ENCODE measurements at places on chromosomes 1 and 21.

- DNase-seq = no peak
Observed at GRCh38 chr1:20480951-20481617, 4.9 kb downstream of the CAMK2N1 start.

DNA sequence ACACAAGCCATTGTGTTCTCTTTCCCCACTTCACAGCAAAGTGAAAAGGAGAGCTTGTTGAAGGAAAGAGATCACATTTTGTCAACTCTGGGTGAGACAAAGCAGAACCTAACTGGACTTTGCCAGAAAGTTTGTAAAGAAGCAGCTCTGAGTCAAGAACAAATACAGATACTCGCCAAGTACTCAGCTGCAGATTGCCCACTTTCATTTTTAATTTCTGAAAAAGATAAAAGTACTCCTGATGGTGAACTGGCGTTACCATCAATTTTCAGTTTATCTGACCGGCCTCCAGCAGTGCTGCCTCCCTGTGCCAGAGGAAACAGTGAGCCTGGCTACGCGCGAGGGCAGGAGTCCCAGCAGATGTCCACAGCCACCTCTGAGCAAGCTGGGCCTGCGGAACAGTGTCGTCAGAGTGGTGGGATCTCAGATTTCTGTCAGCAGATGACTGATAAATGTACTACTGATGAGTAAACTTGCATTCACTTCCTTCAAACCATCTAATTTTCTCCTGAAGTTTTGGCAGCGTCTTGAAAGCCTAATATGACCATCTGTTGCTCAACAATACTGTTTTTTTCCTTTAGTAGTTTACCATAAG is 43.7 kb downstream of the BACH1 start:
- DNase-seq = peak; percentile 98

DNA sequence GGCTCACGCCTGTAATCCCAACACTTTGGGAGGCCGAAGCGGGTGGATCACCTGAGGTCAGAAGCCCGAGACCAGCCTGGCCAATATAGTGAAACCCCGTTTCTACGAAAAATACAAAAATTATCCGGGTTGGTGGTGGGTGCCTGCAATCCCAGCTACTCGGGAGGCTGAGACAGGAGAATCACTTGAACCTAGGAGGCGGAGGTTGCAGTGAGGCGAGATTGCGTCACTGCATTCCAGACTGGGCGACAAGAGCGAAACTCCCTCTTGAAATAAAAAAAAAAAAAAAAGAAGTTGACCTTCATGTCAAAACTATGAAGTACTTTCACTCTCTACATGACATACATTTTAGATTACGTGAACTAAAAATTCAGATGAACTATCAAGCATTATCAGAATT is 153.7 kb downstream of the COL11A1 start:
- DNase-seq = no peak

- peak; percentile 59 for DNase-seq
Observed at GRCh38 chr1:204074274-204075138, 1.6 kb downstream of the SOX13 start.

DNA sequence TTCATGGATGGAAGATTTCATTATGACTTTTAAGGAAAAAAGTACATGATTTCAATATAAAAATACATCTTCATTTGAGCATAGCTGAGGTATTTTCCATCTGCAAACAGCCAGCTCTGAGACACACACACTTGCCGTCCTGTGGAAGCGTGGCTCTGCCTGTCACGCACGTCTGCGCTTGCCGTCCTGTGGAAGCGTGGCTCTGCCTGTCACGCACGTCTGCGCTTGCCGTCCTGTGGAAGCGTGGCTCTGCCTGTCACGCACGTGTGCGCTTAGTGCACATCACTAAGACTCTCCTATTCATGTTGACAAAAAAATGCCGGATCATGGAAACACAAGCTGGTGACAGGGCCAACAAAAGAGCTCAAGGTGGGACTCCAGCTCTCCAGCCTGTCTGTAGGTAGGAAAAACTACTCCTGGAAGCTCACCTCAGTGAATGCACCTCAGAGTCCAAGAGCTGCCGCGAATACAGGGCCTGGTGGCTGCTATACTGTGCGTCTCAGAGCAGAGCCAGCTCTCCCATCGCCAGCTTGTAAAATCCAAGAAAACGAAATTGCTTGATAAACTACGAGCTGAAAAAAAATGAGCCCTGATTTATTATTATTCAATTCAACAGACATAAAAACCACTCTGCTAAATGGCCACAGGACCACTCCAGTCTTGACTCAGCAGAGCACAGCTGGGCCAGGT is 69.3 kb downstream of the SLC37A1 start:
- no peak for DNase-seq

- peak; percentile 86 for DNase-seq
Observed at GRCh38 chr1:173330149-173330951, 123.2 kb upstream of the TNFSF4 start.

DNA sequence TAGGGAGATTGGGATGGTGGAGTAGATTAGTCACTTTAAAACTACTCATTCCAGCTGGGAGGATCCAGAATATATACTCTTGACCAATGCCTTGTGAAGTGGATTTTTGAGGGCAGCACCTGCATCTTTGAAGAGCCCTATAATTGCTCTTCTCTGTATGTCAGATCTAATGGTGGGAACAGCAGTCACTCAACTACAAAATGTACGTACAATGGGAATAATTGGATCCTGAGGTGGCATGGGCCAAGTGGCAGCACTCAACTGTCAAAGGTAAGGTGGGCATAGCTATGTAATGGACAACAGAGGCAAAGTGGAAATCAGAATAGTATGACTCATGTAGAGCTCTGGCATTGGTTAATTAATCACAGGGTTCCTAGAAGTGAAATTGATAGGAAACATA is 51.6 kb upstream of the KIAA0040 start:
- no peak for DNase-seq

DNA sequence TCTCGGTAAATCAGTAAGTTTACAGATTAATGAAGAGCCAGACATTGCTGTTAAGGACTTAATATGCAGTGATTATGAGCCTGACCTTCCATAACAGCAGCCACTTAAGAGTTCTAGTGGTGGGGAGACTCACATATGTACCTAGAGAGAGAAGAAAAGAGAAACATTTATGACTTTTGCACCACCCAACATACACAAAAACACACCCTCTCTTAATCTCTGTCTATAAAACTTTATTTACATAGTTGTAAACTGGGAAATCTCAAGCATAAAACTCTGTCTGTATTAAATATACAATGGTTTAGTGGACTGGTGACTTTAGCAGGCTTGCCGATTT is 347.4 kb upstream of the ADGRL2 start:
- no peak for DNase-seq

- DNase-seq = no peak
Observed at GRCh38 chr1:9910076-9910422, at the start of gene CTNNBIP1. Gene CTNNBIP1 (minus strand): TSS chr1:9910269. CDS start chr1:9872064, 38,205 bp downstream.

DNA sequence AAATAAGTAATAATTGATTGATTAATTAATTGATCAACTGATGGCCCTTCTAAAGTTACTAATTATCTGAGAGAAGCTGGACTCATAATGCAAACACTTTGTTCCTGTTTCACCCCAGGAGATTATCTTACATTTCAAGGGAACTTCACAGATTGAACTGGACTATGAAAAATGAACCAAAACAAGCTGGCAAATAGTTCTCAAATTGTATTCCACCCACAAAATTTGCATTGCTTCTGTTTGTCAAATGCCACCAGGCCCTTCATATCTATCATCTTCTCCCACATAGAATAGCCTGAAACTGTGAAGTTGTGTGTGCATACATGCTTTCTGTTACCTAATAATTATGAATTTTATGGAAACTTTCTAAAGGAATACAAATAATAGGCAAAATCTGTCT is 104.0 kb downstream of the ZNF281 start:
- DNase-seq = no peak

- peak; percentile 44 for DNase-seq
Observed at GRCh38 chr1:101520302-101520701, 283.5 kb downstream of the S1PR1 start.

- no peak for DNase-seq
Observed at GRCh38 chr1:171110621-171111326, 20.1 kb downstream of the FMO3 start.

- DNase-seq = peak; percentile 47
Observed at GRCh38 chr1:185929776-185930175, 195.6 kb downstream of the HMCN1 start.

DNA sequence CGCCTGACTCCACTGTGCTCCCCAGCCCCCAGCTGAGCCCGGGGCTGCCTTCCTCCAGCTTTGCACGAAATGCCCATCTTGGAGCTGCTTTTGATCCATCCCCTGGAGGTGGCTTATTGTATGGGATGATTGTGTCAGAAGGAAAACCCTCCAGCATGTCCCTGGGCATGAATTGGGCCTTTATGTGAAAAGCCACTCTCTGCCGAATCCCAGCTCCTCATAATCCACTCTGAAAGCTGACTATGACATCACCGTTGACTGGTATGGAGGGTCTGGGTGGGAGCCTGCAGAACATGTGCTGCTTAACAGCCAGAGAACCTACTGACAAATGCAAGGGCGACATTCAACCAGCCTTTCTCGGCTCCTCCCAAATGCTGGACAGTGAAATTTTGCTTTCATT is 74.6 kb downstream of the NENF start:
- no peak for DNase-seq

GRCh38 chr1:101112051-101112780 is 86.6 kb upstream of the DPH5 start:
- DNase-seq = no peak

DNA sequence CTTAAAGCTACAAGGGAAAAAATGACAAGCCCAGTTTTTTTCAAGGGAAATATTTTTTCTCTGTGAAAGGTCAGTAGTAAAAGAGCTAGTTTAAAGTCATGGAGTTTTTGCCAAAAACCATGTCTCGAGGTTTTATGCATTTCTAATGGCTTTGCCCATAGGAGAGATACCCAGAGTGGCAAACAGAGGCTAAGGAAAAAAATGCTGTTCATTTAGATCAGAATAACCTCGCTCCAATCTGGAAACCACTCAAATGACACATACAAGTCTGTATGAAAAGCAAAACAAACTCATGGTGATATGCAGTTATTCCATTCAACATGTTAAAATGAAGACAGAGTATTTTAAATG is 36.9 kb upstream of the EDEM3 start:
- DNase-seq = peak; percentile 72

GRCh38 chr1:218683242-218683641 is 338.1 kb downstream of the TGFB2 start:
- DNase-seq = peak; percentile 60

DNA sequence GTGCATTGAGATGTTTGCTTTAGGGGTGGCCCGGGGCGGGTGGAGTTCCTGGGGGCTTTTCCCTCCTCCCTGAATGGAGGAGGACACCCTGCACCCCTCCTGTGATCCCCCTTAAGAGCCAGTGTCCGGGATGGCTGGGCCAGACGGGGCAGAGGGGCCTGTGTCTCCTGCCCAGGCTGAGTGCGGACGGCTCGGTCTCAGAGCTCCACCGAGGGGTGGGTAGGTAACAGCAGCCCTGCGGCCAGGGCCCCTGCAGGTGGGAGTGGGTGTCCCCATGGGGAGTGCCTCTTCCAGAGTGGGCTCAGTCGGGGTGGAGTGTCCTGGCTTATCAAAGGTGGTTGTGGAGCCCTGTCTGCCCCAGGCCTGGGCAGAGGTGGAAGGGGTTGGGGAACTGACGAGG is 23.1 kb downstream of the TP73 start:
- no peak for DNase-seq

DNA sequence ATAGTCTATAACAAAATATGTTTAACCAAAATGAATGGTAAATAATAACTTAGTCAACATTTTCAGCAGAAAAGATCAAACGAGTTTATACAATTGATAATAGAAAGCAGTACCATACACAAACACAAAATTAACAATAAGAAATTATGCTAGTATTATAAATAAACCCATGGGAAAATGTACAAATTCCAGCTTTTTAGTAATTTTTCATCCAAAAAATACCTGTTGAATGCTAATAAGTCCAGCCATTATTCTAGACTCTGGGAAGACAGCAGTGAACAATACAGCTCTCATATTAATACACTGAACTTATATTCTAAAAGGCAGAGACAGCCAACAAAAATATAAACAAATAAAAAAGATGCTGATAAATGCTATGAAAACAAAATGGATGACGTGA is 66.3 kb downstream of the AKT3 start:
- no peak for DNase-seq

GRCh38 chr1:6321205-6321604 is 60.3 kb upstream of the GPR153 start:
- no peak for DNase-seq

GRCh38 chr1:192639607-192640368 is 3.8 kb downstream of the RGS13 start:
- peak; percentile 45 for DNase-seq

- DNase-seq = peak; percentile 74
Observed at GRCh38 chr1:193408782-193409293, 222.4 kb upstream of the B3GALT2 start.

GRCh38 chr1:221067721-221068120 is 188.5 kb downstream of the HLX start:
- no peak for DNase-seq

DNA sequence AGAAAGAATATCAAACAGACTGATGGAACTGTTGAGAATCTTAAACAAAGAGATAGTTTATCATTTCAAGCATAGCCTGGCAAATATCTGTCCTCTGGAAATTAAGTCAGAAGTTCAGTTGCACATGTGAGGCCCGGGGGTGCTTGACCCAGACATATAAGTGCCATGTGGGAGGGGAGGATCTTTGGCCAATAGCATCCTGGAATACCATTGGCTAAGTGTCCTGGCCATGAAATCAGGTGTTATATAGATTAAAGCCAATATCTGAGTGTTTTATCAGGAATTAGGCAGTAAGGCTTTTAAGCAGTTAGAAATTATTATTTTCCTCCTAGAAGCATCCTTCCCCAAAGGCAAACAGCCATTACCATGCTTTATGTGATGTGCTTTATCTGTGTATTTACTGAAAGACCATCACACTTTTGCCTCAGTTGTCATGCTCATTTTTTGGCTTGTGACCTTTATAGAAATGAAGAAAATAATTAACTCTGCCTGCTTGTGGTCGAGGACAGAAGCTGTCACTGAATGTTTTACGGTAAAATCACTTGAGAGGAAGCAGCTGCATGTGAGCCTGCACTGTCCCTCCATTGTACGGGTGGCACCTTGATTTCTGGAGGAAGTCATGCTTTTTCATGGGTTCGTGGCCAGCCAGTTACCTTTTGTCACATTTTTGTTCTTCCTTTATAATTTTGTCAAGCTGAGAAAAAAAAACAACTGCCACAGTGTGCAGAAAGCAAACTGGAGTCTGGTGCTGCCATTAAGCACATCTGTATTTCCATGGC is 259.9 kb upstream of the FMN2 start:
- no peak for DNase-seq

- no peak for DNase-seq
Observed at GRCh38 chr1:31696242-31696641, 7.6 kb downstream of the COL16A1 start.

Data from astrocyte of the spinal cord (primary cell).